CD4-positive, CD25-positive, alpha-beta regulatory T cell (primary cell): ENCODE measurements at places on chromosomes 6 and 20.

DNA sequence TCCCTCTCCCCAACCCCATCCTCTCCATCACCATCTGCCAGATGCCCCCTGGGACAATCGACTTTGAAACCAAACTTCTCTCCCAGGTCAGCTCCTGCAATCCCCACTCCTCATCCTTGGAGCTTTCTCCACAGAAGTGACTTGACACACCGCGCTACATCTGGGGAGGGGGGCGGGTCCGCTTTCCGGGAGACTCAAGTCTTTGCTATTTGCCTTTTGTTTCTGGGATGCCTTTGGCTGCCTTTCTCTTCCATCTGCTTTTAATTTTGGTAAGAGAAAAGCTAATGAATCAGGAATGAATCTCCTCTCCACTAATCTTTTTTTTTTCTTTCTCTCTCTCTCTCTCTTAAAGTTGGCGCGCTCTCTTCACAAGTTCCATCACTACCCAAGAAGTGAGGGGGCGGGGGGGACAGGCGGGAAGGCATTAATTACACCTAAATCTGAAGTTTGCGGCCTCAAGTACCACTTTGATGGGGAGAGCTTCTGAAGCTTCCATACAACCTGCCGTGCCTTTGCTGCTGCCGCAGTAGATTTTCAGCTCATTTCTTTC lies 664 bp upstream of the TPBG start:
- DNase-seq: no peak

- DNase-seq: no peak
Measured at GRCh38 chr20:44583157-44583556, 778 bp downstream of the PKIG start.

DNA sequence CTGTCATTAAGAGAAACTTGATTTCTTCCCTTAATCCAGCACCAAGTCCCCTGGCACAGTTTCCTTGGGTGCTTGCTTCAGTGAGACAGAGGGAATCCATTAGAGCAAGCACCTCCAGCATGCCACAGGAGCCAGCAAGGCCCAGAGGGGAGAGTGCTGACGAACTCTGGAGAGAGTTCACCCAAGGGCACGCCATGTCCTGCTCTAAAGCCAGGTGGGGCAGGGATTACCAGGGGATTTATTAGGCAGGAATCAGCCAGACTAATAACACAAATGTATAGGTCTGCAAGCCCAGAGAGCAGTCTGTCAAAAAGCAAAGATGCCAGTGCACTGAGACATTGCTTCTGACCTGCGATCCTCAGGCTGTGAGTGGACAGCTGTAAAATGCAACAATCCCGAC lies 155.4 kb upstream of the SYNDIG1 start:
- DNase-seq: no peak

GRCh38 chr20:46035713-46036112 lies 6.7 kb downstream of the SLC12A5 start:
- DNase-seq: no peak

DNA sequence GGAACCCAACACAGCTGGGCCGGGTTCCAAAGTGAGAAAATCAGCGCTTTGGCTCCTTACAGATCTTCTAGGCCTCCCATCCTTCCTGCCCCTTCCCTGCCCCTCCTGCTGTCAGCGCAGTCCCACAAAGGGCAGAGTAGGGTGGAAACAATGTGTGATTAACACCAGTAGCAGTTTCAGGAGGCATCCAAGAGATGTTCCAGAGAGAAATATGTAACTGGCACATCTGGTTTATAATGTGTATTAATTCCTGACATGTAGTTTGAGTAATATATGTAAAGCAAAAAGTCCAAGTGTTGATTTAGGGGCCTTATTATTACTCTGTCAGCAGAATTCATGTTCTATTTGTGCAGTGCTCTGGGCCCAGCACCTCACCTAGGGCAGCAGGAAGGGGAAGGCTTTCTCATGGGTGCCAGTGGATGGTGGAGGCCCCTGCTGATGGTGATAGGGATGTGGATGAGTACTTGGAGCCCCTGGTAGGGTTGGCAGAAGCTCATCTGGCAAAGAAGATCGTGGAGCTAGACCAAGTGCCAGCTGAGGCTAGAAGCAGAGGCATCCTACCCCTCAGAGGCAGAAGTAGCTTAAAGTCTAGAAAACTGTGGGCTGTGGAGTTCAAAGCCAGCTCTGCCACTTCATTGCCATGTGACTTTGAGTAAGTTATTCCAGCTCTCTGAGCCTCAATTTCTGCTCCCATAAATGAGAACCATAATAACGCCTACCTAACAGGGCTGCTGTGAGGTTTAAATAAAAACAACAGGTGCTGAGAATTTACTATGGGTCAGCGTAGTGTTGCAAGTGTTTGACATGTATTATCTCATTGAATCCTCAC lies 22.4 kb upstream of the RALY start:
- DNase-seq: no peak

GRCh38 chr6:80454197-80454596 lies 347.7 kb downstream of the BCKDHB start:
- DNase-seq: no peak

GRCh38 chr6:28653876-28654275 lies 128.2 kb downstream of the GPX5 start:
- DNase-seq: no peak

- DNase-seq: peak; percentile 35
Measured at GRCh38 chr20:25195962-25196785, 662 bp downstream of the ENTPD6 start.
